ENCODE measurements at places on chromosomes 16 and 17.

- DNase-seq: no peak
Measured at GRCh38 chr16:23071196-23072083, 77.8 kb downstream of the USP31 start.

DNA sequence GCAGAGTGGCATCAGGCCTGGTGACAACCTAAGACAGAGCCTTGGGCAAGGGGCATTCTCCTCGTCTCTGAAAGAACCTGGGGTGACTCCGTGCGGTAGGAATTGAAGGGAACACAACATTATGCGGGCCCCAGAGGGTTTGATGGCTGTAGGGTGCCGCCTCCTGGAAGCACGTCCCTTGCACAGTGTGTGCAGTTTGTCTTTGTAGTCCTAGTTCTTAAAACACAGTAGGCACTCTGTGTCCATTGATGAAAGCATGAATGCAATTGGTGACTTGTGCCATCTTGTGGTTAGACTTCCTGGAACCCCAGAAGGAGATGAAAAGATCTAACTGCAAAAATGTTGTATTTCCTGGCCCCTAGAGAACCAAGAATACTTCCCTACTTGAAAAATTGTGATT lies 279.8 kb downstream of the UTP18 start:
- DNase-seq: no peak

- DNase-seq: no peak
Measured at GRCh38 chr16:81224824-81225223, 13.7 kb upstream of the BCO1 start.

DNA sequence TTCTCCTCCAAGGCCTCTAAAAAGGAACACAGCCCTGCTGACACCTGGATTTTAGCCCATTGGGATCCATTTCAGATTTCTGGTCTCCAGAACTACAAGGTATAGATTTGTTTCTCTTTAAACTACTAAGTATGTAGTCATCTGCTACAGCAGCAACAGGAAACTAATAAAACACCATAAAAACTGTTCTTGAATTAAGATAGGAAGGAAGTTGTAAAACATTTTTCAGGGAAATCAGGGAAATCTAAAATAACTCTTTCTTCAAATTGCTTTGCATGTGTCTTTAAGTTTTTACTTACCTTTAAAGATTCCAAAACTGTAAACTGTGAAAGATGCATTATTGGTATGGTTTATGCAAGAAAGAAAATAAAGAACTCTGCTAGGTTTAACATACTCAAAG lies 407.0 kb upstream of the TOM1L1 start:
- DNase-seq: no peak

GRCh38 chr17:45301674-45302073 lies 15.1 kb downstream of the MAP3K14 start:
- no peak for DNase-seq

DNA sequence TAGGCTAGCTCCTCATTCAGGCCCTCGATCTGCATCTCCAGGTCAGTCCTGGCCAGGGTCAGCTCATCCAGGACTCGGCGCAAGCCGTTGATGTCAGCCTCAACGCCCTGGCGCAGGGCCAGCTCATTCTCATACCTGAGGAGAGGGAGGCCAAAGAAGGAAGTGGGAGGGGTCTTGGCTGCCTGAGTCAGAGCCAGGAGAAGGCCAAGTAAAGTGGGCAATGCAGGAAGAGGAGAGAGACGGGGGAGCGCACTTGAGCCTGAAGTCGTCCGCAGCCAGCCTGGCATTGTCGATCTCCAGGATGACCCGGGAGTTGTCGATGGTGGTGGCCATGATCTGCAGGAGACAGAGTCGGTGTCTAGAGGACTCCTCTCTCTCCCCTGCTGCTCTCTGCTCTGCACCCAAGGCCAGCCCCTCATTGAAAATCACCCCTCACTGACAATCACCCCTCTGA lies 1.8 kb downstream of the KRT15 start:
- no peak for DNase-seq

Measured in NCI-H526 (cell line).